ENCODE measurements at places on chromosomes 1 and 21. TPM values are rescaled to one million over a fixed set of nuclear protein-coding genes. Genes with fewer than 3 reads are reported as not detected.
A peak's percentile ranks its signal among the peaks of the same experiment; 100 is the strongest.

GRCh38 chr1:234840253-234840652 lies 230.3 kb upstream of the IRF2BP2 start:
- no peak for DNase-seq

- peak; percentile 27 for DNase-seq
Observed at GRCh38 chr1:223531742-223532341, 133.7 kb downstream of the CAPN8 start.

FLG2 gene
- 0.09 TPM for polyA plus RNA-seq

POTED gene
- not detected for polyA plus RNA-seq

GRCh38 chr1:66176832-66177231 lies 357.1 kb upstream of the SGIP1 start:
- no peak for DNase-seq

DNA sequence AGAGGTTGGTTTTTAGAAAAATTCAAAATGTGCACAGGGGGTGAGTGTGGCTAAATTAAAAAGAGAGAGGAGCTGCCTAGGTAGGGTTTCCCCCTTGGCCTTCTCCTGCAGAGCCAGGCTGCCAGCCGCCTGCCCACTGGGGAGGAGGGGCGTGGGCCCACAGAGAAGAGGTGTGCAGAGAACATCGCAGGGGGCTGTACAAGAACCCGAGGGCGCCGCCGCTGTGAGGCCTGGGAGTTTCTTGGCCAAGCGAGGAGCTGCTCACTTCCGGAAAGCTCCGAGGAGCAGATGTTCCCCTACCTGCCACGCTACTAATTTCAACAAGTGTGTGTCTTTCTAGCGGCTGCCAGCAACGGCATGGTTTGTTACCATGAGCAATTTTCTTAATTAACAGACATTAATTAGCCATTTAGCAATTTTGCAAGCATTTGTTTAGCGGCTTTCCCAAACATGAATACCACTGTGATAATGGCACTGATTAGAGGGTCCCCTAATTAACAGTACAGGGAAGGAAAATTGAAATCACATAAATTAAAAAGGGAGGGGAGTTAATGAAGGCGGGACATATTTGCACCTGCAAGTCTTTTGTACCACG lies 59.7 kb downstream of the MRPL37 start:
- no peak for DNase-seq

PKP1 gene
- polyA plus RNA-seq: 0.08 TPM

CLIC6 gene
- polyA plus RNA-seq: 1.5 TPM

AKNAD1 gene
- polyA plus RNA-seq: not detected

GRCh38 chr1:38559446-38560165 lies 300.0 kb downstream of the RRAGC start:
- no peak for DNase-seq

DNA sequence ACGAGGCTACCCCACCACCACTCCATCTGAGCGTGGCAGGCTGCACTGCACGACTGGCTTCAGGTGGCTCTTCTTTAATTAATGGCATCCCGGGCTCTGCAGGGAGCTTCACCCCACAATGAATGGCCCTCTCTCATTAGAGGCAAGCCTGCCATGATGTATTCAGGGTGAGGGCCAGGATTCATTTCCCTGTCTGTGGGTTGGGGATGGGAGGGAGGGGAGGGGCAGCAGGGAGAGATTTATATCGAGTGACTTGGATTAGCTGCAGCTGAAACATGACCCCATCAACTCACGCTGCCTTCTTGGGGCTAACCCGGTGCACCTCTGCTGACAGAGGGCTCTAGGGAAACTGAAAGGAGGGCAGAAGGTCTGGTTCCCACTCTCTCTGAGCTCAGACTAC lies 54.2 kb downstream of the ERI3 start:
- no peak for DNase-seq

- no peak for DNase-seq
Observed at GRCh38 chr21:30634906-30635305, at the start of gene KRTAP20-2. Gene KRTAP20-2 (plus strand): TSS chr21:30635206. CDS start chr21:30635264, 58 bp downstream.

DNA sequence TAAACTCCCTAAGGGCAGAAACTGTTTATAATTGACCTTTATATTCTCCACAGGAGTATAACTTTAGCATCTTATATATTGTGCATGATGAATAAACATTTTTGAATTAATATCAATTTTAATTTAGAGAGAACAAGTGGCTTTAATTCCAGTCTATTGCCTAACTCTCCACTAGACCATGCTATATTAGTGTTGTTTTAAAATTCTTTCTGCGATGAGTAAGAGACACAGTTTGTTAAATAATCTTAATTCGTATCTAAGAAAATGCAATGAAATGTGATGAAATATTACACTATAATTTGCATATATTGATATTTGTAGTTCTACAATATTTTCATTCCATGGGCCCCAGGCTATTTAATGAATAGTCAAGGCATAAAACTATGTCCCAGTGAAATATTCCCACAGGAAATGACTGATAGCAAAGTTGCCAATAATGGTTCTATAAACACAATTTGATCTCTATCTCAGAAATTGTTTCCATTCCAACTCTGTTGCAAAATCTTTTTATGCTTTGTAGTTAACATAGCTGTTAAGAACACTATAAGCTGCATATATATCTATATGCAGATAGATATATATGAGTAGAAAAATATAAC lies 2.9 kb upstream of the SYDE2 start:
- no peak for DNase-seq

GRCh38 chr1:223815865-223816264 lies 29.9 kb downstream of the TP53BP2 start:
- DNase-seq: no peak

SMCP gene
- polyA plus RNA-seq: not detected

- no peak for DNase-seq
Observed at GRCh38 chr1:240586006-240586405, 25.9 kb downstream of the GREM2 start.

- DNase-seq: no peak
Observed at GRCh38 chr21:45248893-45249381, 38.8 kb downstream of the POFUT2 start.

DNA sequence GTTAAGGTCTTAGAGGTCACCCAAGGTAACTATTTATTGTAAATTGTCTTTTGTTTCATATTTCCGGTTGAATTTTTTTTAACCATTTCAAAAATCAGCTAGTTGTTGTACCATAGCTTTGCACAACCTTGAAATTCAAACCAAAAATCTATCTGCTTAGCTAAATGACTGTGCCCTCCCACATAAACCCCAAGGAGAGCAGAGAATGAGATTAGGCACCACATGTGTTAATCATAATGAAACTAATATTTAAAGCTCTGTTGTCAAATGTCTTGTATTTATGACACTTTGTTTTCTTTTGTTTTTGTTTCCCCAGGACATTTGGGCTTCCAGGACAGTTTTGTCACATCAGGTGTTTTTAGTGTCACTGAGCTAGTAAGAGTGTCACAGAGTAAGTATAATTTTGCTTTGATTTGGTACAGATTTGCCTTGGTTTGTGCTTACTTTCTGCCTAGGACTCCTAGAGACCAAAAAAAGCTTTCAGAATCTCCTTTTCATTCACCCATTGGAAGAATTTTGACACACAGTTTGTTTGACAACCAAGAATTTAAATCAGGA lies 249.9 kb downstream of the NFIA start:
- DNase-seq: no peak

- no peak for DNase-seq
Observed at GRCh38 chr1:205199931-205200299, 11.6 kb downstream of the DSTYK start.

DNA sequence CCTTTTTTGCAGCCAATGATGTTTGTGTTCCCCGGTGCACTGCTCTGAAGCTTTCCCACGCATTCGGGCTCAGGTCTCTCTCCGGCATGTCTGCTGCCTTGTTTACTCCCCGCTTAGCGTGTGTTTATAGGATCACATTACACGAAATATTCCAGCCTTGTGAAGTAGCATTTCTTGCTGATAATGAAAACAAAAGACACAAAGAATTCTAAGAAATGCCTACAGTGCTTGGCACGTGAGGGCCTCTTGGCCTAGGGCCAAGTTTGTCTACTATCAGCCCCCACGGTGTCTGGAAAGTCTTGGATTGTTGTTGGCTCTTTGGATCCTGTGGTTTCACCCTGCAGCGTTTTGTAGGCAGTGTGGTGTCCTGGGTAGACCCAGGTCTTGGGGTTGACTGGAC lies 11.2 kb upstream of the GSTM4 start:
- no peak for DNase-seq

DNA sequence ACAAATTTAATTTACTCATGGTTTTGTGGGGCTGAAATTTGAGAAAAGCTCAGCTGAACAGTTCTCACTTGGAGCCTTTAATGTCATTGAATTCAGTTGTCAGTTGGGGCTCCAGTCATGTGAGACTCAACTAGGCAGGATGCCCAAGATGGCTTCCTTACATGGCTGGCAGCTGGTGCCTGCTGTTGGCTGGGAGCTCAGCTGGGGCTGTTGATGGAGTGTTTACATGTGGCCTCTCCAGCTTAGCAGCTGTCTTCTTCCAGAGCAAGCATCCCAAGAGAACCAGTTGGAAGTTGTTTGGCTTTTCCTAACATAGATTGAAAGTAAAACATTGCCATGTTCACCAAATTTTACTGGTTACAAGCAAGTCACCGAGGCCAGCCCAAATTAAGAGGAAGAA lies 81.8 kb upstream of the KCNA3 start:
- no peak for DNase-seq

- DNase-seq: no peak
Observed at GRCh38 chr1:239274242-239274830, 112.0 kb upstream of the CHRM3 start.

GRCh38 chr1:203558064-203558760 lies 64.3 kb downstream of the OPTC start:
- no peak for DNase-seq

GRCh38 chr1:59494145-59494833 lies 197.4 kb downstream of the FGGY start:
- DNase-seq: no peak
